ENCODE measurements at places on chromosomes 6 and 20.

DNA sequence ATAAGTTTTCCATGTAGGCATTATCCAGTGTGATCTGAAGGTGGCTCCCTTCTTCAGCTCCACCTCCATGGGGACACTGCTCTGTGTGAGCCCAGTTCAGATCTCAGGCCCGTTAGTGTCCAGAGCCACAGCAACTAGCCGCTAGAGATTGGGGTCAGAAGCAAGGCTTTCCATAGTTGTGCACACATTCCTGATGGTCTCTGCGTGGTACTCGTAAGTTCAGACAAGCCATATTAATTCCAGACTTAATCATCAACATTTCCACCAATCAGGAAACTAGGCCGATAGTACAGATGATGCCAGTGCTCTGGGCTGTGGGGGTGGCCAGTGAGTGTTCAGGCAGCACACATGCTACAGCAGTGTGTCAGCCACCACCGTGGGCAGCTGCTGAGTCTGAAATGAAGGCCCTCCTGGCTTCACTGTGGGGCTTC lies 17.5 kb upstream of the SYNCRIP start:
- no peak for DNase-seq

GRCh38 chr6:31763619-31763940 lies 1.1 kb downstream of the SAPCD1 start:
- DNase-seq = no peak

GRCh38 chr6:127297502-127298070 lies 30.9 kb downstream of the RNF146 start:
- DNase-seq = no peak

- DNase-seq = no peak
Observed at GRCh38 chr6:135265278-135265677, 84.2 kb downstream of the MYB start.

- DNase-seq = no peak
Observed at GRCh38 chr20:4962241-4962855, 39.0 kb downstream of the SLC23A2 start.

- DNase-seq = no peak
Observed at GRCh38 chr6:134521116-134521501, 203.2 kb upstream of the SGK1 start.

DNA sequence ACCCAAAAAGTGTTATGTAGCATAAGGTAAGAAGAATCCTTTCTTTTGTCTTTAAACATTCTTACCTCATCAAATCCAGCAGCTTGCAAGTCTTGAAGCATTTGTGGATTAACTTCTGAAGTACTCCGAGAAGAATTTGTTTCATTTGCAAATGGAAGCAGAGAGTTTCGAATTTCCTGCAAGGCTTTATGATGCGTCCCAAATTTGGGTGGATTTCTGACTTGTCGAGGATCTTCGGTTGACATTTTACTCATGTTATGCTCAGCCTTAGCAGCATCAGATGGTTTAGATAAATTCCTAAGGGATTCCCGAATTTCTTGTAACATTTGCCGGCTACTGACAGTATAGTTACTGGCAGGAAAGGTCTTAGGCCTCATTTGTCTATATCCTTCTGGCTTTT lies 16.2 kb downstream of the LATS1 start:
- no peak for DNase-seq

DNA sequence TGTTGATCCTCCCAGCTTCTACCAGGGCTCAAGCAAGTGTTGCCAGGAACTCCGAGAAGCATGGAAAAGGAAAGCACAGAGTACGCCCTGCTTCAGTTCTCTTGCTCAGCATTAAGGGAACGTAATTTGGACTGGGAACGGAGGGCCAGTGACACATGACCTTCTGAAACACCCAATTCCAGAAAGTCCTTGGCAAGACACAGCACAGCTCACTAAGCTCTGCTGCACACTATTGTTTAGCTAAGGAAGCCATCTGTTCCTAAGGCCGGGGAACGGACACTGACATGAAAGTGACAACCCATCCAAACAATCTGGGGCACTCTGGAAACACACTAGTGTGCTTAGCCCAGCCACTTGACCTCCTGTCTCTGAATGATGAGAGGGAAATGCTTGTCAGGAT lies 56.9 kb upstream of the NXT1 start:
- no peak for DNase-seq

DNA sequence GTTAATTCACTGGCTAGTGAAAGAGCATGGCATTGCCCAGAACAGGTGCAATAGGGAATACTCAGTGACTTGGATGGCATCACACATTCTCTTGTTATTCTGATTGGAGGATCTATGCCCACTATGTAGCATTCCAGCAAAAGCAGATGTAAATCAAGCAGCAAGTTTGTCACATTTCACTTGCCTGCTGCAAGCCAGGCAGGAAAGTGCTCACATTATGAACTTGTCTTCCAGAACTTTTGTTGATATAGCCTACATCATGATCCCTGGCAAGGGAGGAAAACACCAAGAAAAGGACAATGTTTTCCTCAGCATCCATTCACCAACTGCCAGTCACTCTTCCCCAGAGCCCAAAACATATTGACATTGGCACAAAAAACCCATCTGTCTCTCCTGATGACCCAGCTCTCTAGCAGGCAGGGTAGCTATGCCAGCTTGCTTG lies 77.8 kb downstream of the ARHGAP18 start:
- no peak for DNase-seq

DNA sequence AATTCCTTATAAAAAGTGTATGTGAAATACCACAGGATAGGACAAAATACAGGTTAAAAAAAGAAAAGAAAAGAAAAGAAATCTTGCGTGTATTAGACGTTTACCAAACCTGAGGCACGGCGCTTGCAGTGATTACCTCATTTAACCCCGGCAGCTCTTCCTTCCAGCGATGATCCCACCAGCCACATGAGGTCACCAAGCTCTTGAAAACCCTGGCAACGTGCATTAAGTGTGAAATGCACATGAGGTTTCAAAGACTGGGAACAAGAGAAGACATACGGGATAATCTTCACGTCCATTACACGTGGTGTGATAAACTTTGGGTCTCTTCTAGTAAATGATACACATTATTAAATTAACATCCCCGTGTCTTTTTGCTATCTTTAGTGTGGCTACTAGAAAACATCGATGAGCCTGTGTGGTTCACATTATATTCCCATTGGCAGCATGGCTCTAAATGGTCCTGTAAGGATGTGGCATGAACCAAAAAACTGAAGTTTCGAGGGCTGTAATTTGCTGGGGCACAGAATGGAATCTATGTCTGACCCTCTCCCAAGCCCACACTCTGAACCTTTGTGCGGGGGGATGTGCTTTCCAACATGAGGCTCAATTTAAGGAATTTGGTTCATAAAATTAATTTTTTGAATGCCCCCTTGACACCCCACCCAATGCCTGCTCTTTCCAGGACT lies 59.2 kb upstream of the THBS2 start:
- DNase-seq = no peak

DNA sequence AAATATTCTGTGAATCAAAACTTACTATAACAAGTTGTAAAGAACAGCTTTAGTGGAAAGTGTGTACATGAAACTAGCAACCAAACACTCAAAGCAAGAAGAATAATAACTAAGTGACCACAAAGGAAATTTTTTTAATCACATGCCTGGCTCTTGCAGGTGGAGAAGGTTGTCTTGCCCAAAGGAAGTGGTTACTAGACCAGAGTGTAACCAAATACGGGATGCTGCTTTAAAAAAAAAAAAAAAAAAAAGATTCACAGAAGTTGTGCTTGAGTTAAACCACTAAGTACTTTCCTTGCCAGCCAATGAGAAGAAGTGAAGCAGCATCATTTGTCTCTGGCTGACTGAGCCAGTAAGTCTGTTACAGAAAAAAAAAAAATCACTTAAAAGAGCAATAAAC lies 19.1 kb upstream of the HLA-DQB1 start:
- DNase-seq = no peak

GRCh38 chr6:158717341-158718330 lies 67.8 kb downstream of the SYTL3 start:
- no peak for DNase-seq

GRCh38 chr6:163834226-163834970 lies 419.9 kb downstream of the QKI start:
- DNase-seq = no peak

DNA sequence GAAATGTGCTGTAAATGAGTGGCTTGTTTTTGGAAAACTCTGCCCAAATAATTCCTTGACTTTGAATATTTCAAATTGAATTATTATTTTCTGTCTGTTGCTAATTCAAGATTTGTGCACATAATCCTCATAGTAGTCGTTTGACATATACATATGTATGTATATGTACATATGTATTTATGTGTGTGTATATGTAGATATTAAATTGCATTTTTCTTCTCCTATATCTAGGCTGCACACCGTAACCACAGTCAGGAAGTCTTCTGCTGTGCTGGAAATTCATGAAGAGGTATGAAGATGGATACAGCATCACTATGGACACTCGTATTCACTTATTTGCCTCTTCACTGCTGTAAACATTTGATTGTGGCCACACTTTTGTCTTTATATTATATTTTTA lies 29.6 kb downstream of the OPN5 start:
- DNase-seq = no peak

- DNase-seq = no peak
Observed at GRCh38 chr6:81204731-81205130, 547.8 kb downstream of the TENT5A start.

DNA sequence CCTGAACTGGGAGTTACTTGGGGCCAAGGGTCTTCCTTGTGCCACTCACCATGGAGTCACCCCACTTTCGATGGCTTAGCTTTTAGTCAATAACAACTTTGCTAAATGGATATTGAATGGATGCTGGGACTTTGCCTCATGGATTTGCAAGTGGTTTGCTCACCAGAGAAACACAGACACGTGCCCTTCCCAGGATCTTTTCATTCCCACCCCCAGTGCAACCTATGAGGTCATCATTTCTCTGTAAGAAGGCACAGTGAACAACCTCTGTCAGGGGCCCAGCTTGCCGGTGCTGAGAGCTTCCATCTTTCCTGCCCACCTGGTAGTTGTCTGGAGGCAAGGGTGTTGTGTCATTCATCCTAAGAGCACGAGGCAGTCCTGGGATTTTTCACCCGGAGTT lies 256.8 kb upstream of the PMEPA1 start:
- DNase-seq = no peak

- DNase-seq = no peak
Observed at GRCh38 chr6:121158438-121158837, 175.8 kb downstream of the TBC1D32 start.

DNA sequence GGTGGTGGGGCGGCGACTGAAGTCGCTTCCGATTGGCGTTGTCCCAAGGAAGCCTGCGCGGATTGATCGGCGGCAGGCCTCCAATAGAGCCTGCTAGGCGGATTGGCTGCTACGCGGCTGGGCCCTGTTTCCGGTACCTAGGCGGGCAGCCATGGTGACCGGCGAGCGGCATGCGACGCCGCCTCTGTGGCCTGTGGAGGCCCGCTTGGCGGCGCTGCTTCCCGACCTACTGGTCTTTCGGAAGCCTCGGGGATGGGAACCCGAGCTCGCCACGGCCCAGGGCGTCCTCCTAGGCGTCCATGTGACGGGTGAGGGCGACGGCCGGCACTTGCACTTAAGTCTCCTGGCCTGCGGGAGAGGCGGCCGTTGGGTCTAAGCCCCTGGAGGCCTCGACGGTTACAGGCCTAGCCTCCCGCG lies 28.1 kb downstream of the NFYA start:
- no peak for DNase-seq

DNA sequence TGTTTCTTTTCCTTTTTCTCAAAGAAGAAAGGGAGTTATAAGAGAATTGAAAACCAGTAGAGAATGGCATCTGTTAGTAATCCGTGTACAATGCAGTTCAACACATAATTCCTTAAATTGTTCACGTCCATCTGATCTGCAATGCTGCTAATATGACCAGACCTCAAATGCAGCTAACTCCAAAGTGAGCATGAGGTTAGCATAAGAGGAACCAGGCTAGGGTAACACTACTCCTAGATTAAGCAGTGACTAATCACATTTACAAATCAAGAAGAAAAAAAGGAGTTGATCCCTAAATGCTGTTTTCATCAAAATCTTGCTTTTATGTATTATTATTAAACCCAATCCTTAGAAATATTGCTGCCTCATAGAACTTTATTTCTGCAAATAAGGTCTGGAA lies 432.7 kb upstream of the ARID1B start:
- no peak for DNase-seq

DNA sequence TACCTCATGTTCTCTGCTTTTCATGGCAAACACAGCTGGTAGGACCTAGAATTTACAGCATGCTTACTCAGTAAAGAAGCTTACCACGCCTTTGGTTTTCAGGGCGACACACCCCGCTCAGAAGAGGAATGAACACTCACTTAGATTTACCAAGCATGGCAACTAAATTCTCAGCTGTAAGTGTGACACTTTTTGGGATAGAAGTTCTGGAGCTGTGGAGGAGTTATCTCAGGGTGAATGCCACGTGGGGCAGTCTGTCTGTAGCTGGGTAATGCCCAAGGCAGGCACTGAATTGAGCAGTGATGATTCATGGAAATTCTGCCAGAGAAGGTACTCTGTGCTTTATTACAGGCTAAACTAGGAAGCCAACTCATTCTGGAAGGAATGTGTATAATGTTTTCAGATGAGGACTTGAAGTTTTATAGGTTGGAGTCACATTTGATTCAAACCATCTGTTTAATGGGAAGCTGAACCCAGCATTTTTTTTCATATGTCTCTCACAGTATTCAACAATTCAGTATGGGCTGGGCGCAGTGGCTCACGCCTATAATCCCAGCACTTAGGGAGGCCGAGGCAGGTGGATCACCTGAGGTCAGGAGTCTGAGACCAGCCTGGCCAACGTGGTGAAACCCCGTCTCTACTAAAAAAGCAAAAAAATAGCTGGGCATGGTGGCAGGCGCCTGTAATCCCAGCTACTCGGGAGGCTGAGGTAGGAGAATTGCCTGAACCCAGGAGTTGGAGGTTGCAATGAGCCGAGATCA lies 3.5 kb upstream of the PRIM2 start:
- no peak for DNase-seq

GRCh38 chr6:54860739-54861138 lies 14.2 kb downstream of the FAM83B start:
- DNase-seq = no peak

- no peak for DNase-seq
Observed at GRCh38 chr6:117487821-117488220, 5.3 kb downstream of the DCBLD1 start.

- no peak for DNase-seq
Observed at GRCh38 chr6:27547157-27548075, 74.5 kb upstream of the ZNF184 start.

DNA sequence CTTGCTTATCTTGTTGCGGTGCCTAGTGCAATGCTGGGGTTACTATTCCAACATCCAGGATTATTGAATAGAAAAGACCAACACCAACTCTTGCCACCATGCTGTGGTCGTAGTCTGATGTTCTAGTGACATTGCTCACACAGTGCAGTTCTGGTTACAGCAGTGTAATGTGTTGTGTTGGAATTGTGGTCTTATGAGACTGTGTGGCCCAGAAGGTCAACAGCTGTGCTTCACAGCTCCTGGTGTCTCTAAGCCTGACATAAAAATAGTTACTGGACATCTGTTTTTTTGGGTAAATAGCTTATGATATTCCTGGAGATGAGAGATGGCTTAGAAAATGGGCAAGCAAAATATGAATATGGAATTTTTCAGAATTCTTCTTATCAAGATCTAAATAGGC lies 57.6 kb downstream of the SLC22A2 start:
- DNase-seq = no peak

DNA sequence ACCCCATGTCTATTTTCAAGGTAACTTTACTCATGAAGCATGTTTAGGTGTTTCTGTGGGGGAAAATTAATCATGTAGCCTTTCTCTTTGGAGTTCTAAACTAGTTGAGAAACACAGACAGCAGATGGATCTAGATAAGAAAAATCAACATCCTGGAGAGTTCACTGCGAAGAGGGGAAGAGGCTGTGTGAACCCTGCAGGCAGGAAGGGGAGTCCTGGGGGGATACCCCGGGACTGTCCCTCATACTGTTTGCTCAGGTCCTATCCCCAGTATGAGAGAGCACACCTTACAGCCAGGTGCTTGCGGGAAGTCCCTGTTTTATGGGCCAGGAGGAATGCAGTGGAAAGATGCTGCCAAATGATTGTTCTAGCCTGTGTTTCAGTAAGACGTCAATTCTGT lies 32.7 kb downstream of the CHMP4B start:
- DNase-seq = no peak
